ENCODE measurements at places on chromosomes 3 and 15.

- DNase-seq, result no peak
Measured at GRCh38 chr15:98147415-98147814, 186.9 kb downstream of the ARRDC4 start.

DNA sequence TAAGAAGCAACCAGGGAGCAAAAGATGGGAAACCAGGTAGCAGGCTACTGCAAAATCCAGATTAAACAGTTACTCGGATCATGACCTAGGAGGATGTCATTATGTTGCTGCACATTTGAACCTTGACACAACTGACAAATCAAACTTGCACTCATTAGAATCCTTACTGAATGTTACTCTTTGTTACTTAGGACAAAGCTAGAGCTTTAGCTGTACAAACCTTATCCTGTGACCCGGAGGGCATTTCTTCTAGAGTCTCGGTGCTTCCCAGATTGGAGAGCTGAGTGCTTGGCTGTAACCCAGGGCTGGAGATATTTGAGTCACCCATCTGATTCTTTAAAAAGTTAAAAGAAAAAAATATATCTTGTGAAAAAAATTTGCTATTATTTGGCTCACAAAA lies 43.4 kb downstream of the DCP1A start:
- no peak for DNase-seq

DNA sequence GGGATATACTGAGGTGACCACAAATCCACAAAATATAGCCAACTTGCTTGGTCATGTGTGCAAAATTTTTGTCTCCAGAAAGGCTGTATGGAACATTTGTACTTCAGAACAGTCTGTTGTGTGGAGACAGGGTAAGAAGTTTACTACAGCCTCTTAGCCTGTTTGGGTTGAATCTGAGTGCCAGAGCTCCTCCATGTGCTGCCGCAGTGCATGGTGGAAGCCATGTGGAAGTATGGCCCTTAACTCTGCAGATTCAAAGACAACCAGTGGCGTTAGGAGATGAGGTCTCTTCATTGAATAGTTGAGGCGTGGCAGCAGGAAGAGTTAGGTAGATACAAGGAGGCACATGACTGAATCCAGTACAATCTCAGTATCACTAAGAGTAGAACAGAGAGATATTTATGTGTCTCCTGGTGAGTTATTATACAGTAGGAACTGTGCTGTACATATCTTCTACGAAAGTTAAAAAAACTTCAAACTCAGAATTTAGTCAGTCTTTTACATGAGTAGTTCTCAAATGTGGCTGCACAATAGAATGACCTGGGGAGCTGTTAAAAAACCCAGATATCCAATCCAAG lies 9.4 kb downstream of the EIF2A start:
- no peak for DNase-seq

- no peak for DNase-seq
Measured at GRCh38 chr15:67761343-67761742, 64.0 kb upstream of the SKOR1 start.

DNA sequence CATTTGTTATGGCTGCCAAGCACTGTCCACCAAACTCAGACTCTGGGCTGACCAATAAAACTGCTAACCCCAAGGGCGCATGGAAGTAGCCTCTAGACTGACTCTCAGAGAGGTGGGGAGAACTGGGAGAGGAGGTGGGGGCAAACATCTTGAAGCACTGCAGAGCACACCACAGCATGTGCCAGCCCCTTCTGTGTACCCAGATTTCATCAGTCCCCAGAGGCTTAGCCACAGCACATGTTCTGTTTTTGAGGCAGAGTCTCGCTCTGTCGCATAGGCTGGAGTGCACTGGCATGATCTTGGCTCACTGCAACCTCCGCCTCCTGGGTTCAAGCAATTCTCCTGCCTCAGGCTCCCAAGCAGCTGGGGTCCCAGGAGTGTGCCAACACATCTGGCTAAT lies 119.5 kb upstream of the SPATA12 start:
- DNase-seq, result no peak

GRCh38 chr3:16174026-16174355 lies 489 bp upstream of the GALNT15 start:
- no peak for DNase-seq

DNA sequence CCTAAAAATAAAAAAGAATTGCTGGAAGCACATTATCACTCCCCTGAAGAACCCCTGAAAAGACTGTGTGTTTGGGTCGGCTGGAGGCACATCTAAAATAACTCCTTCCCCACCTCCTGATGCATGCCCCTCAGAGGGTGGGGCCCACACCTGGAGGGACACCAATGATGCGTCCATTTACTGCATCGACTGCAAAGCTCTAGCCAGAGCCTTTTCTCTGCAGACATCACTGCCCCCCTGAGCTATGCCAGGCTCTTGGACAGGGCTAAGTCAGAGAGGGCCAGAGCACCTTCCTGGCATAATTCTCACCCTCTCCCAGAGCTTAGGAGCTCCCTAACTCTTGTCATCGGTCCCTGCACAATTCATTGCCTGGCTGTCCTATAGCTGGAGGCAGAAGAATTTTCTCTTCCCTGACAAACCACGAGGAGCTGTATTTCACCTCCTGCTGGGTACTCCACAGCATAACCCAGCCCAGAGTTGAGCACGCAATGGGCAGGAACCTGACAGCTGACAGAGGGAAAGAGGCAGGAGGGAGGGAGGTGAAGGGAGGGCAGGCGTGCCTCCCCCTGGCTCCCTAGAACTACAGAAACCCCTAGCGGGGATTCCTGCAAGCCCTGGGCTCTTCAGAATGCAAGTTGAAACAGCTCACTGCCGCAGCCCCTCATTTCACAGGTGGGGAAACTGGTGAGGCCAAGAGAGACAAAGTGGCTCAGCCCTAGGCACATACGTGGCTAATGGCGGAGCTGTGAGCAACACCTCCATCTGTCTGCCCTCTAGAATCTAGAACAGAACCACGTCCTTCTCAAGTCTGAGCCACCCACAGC lies 46.6 kb downstream of the XXYLT1 start:
- DNase-seq, result no peak

DNA sequence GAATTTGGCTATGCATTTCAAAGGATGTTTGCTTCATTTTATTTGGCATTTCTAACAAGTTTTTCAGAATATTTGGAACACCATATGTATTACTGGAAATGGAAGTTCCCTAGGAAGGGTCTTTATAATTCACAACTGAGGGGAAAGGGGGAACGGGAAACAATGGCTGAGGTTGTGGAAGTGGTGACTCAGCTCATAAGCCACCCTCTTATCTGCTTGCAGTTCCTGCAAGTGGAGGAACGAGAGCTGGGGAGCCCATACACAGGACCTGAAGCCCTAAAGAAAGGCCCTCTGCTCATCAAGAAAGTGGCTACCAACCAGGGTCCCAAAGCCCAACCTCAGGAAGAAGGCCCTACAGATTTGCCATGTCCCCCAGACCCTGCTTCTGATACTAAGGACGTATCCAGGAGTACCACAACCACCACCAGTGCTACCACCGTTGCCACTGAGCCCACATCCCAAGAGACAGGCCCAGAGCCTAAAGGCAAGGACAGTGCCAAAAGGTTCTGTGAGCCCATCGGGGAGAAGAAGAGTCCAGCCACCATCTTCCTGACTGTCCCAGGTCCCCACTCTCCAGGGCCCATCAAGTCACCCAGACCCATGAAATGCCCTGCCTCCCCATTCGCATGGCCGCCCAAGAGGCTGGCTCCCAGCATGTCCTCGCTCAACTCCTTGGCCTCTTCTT lies 37.9 kb downstream of the ESYT3 start:
- DNase-seq, result no peak

DNA sequence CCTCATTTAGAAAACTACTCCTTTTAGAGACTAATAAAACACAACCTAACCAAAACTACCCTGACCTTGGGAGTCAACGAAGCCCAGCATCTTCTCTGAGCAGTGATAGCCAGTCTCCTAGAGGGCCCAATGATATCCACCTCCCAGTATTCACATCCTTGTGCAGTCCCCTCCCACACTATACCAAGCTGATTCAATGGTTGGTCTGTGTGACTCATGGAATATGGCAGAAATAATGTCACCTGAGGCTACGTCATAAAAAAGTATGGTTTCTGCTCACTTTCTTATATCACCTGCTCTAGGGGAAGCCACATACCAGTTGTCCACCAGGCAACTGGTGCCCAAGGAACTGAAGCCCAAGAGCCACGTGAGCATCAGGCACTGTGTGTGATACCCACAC lies 21.4 kb upstream of the USF3 start:
- DNase-seq, result no peak

DNA sequence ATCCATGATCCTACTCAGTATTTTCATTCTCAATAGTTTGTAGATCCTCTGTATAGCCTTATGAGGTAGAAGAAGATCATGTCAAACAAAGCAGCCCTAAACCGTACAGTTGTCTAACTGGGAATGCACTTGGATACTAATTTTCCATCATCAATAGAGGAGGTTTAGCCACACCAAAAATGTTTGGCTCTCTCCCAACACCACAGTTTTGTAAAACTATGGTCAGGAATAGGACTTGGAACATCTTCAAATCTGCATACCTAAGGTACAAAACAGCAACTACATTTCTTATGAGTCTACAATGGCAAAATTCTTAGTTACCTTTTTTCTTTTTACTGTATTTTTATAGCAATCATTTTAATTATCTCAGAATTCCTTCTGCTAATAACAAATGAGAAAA lies 1001.6 kb downstream of the ROBO2 start:
- no peak for DNase-seq

GRCh38 chr15:67501836-67502461 lies 19.0 kb upstream of the C15orf61 start:
- no peak for DNase-seq

- DNase-seq, result peak; percentile 41
Measured at GRCh38 chr3:123285066-123285465, 83.3 kb downstream of the SEC22A start.

GRCh38 chr3:162014284-162014683 lies 517.7 kb downstream of the OTOL1 start:
- DNase-seq, result no peak

DNA sequence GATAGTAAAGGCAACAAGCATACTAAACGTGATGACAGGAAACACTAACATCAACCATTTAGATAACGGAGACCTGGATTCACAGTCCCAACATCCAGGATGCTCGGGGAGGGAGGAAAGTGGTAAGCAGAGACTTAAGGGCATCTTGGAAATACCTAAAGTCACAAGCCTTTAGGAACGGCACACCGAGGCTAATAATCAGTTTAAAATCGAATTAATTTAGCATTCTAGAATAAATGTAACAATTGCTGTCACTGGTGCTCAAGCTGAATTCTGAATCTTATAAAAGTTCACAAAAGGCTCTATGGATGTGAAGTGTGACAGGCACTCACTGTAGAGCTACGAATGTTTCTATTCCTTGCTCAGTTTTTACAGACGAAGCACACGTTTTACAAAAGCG lies 1.3 kb downstream of the CD47 start:
- peak; percentile 20 for DNase-seq

GRCh38 chr15:34776606-34777105 lies 18.7 kb downstream of the ACTC1 start:
- no peak for DNase-seq

DNA sequence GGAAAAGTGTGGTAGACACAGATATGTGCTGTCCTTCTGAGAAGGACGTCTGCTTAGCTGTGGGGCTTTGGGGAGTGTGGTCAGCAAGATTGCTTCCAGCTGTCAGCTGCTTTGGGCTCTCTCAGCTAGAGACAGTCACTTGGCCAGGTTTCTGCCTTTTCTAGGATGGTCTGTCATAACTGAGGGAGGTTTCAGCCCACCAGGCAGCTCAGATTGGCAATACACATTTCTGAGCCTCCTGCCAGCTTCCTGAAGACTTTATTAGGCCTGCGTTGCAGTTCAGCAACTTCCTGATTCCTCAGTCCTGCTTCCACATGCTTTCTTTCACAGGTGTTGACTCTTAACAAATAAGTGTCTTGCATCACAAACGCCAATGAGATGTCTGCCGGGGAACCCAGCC lies 286.5 kb downstream of the SQOR start:
- DNase-seq, result no peak

DNA sequence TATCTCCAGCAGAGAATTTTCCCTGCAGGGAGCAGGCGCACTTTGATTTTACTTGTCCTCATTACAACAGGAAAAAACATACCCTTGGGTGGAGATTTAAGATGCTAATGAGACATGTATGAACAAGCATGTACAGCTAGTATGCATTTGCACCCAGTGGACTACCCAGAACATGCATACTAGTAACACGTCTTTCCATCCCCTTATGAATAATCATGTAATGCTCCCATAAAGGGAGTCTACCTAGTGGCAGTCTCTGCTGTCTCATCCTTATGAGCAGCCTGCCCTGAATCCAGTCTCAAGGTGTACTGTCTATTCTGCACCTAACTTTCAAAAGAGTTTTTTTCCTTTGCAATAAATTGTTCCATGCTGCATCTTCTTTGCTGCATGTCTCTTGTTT lies 1222.0 kb downstream of the ROBO1 start:
- no peak for DNase-seq

DNA sequence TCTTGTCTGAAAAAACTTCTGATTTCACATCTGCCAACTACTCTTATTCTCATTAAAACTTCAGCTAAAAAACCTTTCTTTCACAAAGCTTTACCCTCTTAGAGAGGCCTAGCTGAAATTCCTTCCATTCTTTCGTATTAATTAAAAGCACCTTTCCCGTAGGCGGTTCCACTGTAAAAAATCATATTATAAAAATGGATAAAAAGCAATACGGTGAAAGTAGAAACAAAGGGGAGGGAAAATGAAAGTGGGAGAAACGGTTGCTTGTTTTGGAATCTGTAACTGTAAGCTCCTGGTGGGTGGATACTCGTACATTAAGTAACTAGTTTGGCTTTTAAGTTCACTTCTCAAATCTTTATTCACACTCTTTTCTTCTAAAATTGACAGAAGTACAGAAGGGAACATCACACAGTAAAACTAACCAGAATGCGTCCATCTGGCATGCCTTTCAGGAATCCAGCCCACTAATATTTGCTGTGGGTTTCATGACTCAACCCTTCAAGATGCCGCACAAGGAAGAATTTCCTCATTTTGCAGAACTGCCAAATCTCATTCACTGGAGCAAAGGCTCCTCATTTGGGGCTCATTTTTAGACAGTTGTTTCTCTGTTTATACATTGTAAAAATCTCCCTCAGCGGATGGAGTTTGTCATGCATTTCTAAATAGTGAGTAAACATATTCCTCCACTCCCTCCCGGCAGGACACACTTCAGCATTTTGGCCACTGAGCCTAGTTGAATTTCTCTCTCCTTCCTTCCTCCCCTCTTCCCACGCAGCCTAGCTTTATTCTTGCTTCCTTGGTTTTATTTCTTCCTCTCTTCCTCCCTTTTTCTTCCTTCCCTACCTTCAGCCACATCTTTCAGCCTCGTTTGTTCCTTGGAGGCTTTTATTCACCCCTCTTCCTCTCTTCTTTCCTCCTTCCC lies 419.5 kb upstream of the NAALADL2 start:
- no peak for DNase-seq

- DNase-seq, result peak; percentile 75
Measured at GRCh38 chr15:74723754-74724334, 1.5 kb downstream of the CYP1A1 start.

DNA sequence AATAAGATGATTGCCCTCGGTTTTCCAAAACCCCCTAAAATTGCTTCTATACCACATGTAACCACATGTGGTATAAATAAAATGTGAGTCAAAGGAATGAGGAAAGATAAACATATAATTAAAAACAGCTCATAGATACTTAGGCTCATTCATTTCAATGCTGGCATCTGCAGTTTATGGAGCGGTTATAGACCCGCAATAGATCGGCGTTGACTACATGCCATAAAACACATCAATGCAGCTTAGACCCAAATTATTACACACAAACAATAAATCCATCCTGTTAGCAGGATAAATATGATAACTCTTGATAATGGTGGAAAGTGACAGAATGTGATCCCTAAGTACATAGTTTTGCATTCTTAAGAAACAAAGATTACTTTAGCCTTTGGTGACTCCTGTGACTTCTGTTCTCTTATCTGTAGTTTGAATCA lies 143.7 kb downstream of the NR2F2 start:
- no peak for DNase-seq
